Bronchus fibroblast of lung (primary cell): ENCODE measurements at places on chromosomes 5 and 9. TPM values are rescaled to one million over a fixed set of nuclear protein-coding genes. Genes with fewer than 3 reads are reported as not detected.

The GLRX gene
- 108 and 112 TPM in 2 replicates for total RNA-seq

The C9orf50 gene
- 0.50 TPM in 1 of 2 replicates, not detected in the other for total RNA-seq

The NSG2 gene
- total RNA-seq = not detected in 2 replicates

The NFIB gene
- 14.1 and 15.8 TPM in 2 replicates for total RNA-seq

The PHF24 gene
- 0.17 and 0.74 TPM in 2 replicates for total RNA-seq

The PRR7 gene
- 15.9 and 21.5 TPM in 2 replicates for total RNA-seq

The SHISAL2B gene
- total RNA-seq = not detected in 2 replicates

The KIF3A gene
- 3.1 and 3.4 TPM in 2 replicates for total RNA-seq

The TAS2R1 gene
- total RNA-seq = not detected in 2 replicates

The MEGF10 gene
- total RNA-seq = under 0.01 TPM in 1 of 2 replicates, not detected in the other

The PCSK5 gene
- total RNA-seq = 0.67 and 0.89 TPM in 2 replicates

The EIF4E1B gene
- total RNA-seq = not detected in 2 replicates

The SUSD3 gene
- total RNA-seq = 4.7 and 5.6 TPM in 2 replicates

The PRDM9 gene
- not detected in 2 replicates for total RNA-seq

The BRINP1 gene
- total RNA-seq = not detected in 2 replicates

The PTPRD gene
- total RNA-seq = 1.3 and 2.2 TPM in 2 replicates

The NSMF gene
- 33.1 and 36.1 TPM in 2 replicates for total RNA-seq

The KIF12 gene
- not detected in 2 replicates for total RNA-seq
